Activated CD8-positive, alpha-beta memory T cell treated with anti-CD3 and anti-CD28 coated beads for 1 hour (primary cell): ENCODE measurements at places on chromosomes 3 and 15.

DNA sequence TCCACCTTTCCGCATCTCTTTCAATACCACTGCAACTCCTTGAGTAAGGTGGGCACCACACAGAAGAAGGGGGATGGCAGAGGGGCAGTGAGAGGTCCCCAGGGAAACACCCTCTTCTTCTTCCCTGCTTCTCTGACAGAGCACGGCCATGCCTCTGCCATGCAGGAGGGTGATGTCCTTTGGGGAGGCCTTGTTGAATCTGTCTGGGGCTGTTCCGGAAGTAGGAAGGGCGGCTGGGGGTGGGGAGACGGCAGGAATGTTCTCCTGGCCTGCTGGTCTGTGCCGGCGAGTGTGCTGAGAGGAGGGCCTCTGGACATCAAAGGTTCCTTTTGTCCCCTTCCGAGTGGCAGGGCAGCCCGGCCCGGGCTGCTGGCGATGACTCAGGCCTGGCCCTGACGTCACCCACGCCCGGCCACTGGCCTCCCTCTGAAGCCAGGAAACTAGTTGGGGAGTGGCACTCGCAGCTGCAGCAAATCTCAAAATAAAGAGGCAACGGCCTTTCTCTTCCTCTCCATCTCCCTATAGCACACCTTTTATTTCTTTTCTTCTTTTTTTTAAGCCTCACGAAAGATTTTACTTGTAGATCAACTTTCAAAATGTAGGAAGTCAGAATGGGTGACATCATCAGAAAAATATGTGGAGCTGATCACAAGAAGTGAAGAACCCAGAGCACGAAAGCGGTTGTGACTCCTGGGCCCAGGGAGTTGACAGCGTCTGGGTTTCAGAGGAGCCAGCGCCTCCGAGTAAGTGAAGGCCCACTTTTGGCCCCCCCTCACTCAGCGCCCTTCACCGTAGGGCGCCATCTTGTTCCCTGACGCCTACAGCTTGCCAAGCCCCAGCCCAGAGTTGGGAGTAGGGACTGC is at the start of gene ZBTB38:
Gene ZBTB38, plus strand, starts transcription at position 443 of the 863 bp plus-strand sequence. CDS start 73,885 bp downstream, outside the sequence.
- DNase-seq = no peak

DNA sequence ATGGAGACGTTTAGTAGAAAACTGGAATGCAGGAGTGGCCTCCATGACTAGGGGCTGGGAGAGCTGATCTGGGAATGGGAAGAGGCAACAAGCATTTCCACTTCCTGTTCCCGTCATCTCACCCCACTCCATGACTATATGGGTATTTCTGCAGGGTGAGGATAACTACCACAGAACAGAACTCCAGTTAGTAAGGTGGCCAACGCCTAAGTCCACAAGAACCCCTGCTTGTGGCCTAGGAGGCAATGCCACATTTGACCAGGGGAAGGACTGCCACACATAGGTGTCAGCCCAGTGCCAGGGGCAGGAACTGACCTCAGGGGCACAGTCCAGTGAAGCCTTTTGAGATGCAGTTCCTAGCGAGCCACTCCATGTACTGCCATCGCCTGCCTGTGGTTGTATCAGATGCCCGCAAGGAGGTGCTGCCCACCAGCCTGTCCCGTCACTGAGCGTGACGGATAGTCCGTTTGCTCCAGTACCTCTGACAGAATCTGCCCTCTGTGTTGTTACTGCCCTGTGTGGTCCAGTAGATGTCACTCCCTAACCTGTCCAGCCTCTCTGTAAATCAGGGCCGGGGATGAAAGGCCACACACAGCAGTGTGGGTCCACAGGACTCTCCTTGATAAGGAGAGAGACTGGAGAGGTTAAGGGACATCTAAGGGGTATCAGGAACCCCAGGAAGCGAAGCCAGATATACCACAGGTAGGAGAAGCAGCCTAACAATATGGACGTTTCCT is 3.5 kb upstream of the MTFMT start:
- no peak for DNase-seq

DNA sequence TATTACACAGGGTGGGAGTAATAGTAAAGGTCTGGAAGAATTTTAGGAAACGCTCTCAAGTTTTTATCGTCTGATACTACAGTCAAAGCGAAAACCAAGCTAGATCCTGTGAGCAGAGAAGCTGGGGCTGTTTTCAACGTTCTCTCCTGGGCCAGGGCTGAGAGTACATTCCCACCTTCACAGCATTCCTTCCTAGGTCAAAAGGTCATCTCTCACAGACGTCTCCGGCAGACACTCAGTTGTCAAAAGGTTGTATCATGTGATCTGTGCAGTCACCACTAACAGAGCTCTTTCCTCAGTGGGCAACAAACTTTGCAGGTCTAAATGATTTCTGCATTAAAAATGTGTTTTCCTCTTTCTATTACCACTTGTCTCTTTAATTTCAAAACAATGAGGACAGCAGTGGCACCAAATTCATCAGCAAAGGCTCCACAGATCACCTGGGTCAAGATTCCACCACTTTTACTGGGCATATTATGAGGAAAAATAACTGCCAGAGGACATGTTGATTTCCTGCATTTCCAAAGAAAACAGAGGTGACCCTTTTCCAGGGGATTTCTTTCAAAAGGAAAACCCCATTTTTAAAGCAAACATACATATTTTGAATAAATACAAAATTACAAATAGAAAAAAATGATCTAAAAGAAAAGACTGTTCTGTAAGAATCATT is 41.9 kb downstream of the MEIS2 start:
- no peak for DNase-seq

DNA sequence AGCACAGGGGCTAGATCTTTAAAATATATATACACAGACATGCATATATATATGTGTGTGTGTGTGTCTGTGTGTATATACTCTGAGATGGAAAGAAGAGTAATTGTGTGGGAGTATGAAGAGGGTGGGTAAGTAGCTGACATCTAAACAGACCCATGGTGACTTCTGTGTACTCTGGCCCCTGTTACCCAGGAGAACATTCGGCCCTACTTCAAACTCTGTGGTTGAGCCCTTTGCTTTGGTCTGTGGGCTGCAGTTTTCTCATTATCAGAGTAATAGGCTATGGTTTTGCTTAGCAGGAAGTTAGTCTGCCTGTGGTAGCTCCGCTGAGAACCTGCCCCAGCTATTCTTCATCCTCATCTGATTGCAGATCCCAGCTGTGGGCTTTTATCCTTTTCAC is 141.4 kb downstream of the RBPMS2 start:
- DNase-seq = no peak

DNA sequence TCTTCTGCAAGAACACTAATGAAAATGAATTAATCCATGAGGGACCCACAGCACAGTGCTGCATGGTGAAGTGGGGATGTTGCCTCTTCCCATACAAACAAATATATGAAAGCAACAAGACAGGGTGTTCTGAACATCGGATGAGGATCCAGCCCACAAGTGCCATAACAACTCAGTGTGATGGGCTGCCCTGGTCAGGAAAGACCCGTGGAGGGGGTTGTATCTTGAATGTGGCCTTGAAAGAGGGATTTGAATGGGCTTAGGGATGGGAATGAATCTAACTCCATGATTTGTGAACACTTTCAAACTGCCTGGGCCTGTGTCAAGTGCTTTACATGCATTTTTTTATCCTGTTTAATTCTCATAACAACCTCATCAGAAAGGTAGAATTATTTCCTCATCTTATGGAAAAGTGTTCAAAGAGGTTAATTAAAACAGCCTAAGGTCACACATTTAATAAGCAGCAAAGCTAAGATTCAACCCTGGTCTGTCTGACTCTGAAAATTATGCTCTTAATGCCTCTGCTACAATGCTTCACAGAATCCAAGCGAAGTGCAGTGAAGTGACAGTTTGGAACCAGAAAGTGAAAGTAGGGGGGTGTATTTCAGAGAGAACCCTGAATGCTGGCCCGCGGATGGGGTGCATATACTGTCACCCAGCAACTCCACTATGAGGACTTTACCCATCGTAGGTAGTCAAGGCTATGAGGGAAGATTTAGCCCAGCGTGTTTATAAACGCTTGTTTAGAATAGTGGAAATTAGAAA is 65.6 kb upstream of the HEG1 start:
- no peak for DNase-seq

DNA sequence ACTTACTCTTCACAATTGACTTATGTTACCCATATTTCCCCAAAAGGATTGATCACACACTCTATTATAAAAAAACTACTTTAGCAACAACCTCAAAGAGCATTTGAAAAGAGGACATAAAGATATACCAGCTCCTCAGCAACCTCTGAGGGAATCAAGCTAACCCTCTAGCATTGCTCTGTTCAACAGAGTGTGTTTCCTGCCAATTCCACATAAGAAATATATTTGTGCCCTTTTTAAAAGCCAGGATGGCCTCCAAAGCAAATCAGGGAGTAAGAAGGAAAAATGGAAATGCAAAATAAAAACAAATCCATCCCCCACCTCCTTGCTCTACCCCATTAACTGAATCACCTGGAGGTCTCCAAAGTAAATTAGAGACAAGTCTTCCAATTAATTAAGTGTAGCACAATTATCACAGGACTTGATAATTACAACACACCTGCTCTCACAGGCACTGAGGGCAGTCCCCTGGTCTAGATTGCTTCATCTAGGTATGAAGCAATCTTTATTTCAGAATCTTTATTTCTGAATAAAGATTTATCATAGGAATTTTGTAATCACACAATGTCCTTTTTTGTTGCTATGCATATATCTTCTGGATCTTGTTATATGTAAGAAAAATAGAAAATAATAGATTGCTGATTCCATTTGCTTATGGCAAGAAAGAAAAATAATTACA is 34.8 kb downstream of the GPR176 start:
- DNase-seq = no peak

DNA sequence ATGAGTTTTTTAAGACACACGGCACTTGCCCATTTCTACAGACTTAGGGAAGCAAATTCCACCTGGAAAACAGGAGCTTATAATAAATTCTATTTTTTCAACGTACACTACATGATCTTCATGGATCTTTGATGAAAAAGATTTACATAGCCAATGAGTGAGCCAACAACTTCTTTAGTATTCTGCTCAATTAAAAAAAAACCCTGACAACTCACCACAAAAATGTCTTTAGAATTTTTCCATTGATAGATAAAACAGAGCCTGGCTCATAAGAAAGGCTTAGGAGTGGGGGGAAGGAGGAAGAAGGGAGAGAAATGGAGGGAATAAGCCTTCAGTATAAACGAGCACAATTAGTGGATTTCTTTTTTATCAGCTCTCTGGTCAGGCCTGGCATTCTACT is 126.7 kb downstream of the ATP10A start:
- no peak for DNase-seq

- no peak for DNase-seq
These were observed 10.9 kb upstream of the TMEM158 start for GRCh38 chr3:45236964-45237363.

GRCh38 chr15:68767833-68768232 is 52.9 kb downstream of the ANP32A start:
- no peak for DNase-seq

- no peak for DNase-seq
These were observed 124.5 kb downstream of the SMAD6 start for GRCh38 chr15:66826507-66826906.

DNA sequence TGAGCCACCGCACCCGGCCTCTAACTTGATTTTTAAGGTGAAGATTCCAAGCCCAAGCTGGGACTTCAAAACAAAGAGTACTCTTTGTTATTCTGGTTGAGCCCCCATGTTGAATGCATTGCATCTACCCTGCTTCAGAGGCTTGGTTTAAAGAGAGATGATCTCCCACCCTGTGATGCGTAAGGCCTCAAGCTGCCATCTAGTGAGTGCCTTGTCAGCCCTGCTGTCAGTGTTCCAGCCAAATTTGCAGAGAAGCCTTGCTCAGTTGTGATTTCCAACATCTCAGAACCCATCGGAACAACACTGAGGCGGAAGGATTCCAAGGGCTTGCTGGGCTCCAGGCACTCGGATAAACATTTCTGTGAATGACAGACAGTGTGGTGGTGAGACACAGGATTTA is 210.7 kb upstream of the RGMA start:
- no peak for DNase-seq

GRCh38 chr15:73239564-73240215 is 129.1 kb downstream of the HCN4 start:
- DNase-seq = no peak

- no peak for DNase-seq
These were observed 318.6 kb upstream of the ICE2 start for GRCh38 chr15:60797444-60798040.

- no peak for DNase-seq
These were observed 16.1 kb downstream of the FGF7 start for GRCh38 chr15:49438962-49439631.

GRCh38 chr3:31664031-31664430 is 131.3 kb downstream of the STT3B start:
- no peak for DNase-seq

GRCh38 chr15:46408312-46408711 is 773.5 kb downstream of the SQOR start:
- no peak for DNase-seq

- no peak for DNase-seq
These were observed 21.0 kb upstream of the HACD2 start for GRCh38 chr3:123605789-123606234.

DNA sequence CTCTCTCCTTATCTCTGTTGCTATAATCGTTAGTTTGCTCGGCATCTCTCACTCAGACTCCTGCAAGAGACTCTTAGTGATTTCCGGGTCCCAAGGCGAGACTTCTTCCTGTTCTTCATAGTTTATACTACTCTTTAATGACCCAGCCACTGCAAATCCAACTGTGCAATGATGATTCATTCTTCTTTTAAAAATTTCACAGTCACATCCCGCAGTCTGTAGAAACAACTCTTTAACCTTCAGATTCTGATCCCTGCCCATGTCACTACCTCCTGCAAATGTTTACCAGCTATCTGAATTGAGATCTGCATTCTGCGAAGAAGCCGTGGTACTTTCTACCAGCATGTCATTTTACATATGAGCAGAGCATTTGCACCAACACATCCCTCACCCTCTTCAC is 2.8 kb upstream of the VGLL3 start:
- no peak for DNase-seq

DNA sequence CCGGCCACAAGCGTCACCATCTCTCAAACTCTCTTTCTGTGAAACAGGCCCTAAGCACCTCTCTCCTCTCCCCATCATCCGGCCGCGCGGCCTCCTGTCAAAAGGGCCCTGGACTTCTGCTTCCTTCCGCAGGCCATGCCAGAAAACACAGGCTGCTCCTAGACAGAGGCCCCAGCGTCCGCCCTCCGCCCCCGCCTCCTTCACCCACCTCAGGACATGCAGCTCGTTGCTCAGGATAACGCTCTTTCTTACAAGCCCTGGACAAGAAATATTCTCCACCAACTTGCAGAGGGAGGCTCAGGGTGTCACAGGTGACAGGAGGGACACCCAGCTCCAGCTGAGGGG is 212.0 kb downstream of the XXYLT1 start:
- DNase-seq = no peak

DNA sequence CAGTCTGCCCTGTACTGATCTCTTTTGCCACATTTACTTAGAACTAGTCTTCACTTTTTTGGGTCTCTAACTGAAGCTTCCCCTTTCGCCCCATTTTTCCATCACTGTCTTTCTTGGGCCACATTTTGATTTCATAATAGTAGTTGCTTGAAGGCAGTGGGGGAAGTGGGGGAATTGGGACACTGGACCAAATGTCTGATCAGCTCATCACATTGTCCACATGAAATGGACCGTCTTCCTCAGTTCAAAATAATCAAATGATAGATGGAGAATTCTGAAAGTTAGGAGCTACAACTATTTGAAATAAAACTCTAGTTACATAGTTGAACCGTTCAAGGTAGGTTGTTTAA is 747 bp downstream of the PDCD6IP start:
- DNase-seq = no peak
